ENCODE measurements at places on chromosomes 12 and 14.

DNA sequence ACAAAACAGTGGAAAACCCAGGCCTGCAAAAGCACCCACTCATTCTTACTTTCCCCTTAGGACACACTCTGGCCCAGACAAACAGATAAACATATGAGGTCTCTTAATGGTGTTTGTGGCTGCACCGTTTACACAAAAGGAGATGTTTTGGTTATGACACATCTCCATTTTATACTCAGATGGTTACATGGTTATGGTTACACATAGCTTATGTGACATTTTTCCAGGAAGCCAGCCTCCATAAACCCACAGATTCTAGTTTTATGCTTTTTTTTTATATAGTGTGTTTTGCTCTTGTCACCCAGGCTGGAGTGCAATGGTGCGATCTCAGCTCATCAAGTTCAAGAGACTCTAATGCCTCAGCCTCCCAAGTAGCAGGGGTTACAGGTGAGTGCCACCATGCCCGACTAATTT is 3.5 kb upstream of the KLRD1 start:
- no peak for DNase-seq

DNA sequence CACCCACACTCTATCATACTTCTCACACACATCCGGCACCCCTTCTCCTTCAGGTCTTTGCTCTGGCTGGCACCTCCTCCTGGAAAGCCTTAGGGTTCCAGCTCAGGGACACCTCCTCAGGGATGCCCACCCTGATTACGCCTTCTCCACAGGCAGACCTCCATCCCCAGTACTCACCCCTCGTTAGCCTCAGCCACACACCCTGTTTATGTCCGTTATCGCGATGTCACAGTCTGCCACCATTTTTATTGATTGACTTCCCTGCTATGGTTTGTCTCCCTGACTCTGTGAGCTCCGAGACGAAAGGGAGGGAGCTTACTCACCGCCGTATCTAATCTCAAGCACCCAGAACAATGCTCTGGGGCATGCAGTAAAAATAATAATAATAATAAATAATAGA is 191.7 kb upstream of the LHX5 start:
- no peak for DNase-seq

DNA sequence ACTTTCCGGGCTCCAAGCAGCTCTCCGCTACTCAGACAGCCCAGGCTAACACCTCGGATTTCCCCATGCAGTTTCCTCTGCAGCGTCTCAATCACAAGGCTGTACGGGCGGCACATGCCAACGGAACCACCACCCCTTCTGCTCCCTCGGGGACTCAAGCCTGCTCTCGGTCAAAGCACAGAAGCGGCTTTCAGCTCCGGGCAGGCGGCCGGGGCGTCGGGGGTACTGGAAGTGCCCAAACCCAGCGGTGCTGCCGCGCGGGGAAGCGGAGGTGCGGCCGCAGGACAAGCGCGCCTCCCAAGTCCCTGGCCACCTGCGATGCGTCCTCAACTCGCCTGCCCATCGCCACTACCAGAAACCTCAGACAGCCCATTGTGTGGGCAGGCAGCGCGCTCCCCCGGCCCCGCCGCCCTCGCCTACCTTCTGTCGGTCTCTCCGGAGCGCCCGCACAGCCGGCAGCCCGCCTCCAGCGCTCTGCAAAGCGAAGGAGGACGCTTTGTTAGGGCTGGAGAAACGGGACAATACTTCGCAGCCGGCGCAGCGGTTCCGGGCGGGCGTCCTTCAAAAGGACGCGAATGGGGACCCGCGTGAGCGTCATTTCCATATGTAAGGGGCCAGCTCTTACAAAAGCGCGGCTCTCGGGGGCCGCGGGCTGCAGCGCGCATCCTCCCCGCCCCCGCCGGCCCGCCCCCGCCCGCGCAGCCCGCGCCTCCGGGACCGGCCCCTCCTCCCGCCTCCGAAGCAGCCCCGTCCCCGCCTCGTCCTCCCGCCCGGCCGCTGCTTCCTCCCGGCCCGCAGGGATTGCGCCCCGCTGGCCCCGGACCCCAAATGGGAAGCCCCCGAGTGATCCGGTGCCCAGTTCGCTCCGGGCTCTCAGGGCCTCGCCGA is 674 bp downstream of the NIN start:
- peak; percentile 63 for DNase-seq

GRCh38 chr14:77151245-77151644 is 9.7 kb upstream of the ZDHHC22 start:
- DNase-seq, result no peak

DNA sequence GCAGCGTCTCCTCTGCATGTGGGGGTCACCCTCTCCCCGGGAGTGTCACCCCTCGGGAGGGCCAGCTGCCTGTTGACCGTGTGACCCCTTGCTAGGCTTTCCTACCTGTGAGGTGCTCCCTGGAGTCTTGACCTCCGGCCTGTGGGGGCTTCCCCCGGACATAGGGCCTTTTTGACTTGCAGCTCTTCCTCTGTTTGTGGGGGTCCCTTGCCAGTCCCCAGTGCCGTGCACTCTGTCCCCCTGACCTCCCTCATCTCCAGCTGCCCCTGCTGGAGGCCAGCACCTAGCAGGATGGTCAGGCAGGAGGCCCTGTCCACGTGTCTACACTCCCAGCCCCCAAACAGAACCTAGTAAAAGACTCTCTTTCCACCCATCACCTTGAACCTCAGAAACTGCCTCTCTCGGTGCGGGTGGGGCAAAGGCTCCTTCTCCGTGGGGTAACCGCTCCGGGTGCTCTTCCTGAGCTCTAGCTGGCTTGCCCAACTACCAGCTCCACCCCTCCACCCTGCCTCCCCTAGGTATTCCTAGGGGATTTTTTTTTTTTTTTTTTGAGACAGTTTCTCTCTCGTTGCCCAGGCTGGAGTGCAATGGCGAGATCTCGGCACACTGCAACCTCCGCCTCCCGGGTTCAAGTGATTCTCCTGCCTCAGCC is 810 bp downstream of the AACS start:
- DNase-seq, result no peak

DNA sequence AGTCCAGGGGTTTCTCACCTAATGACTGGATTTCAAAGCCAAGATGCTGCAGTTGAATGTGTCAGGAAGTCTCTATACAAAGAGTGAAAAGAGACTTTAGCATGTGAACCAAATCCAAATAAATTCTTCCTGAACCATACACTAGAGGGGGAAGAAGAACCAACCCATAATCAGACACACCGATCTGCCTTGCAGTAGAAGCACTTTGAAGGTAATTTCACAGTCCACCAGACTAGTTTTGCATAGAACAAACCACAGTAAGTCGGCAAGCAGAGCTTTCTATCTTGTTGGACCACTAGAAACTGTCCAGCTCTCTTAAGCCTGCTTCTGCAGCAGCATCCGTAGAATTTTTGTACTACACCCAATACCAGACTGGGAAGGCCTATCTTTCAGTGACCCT is 39.3 kb downstream of the FIGNL2 start:
- no peak for DNase-seq

GRCh38 chr12:81617915-81618314 is 141.2 kb downstream of the PPFIA2 start:
- peak; percentile 22 for DNase-seq

GRCh38 chr14:90608929-90609341 is 207.3 kb downstream of the TTC7B start:
- peak; percentile 48 for DNase-seq

GRCh38 chr14:53389202-53389601 is 236.1 kb upstream of the DDHD1 start:
- no peak for DNase-seq

DNA sequence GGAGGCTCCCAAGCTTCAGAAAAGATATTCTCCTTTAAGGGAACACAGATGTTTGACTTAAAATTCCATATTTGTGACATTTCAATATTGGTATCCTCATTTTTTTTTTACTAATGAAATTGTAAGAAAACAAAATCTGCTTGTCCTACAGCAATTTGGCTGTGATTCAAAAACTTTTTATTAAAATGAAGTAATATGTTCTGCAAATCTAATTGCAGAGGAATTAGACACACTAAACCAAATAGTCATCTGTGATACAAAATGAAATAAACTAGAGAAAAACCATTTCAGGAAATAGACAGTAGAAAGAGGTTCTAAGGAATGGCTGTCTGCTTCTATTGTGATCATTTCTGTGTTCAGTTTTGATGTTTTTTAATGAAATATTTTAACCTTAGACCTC is 50.1 kb upstream of the HIF1A start:
- DNase-seq, result no peak

Data from lung (tissue), 17 donors.